ENCODE measurements at places on chromosomes 2 and 18.
A peak's percentile ranks its signal among the peaks of the same experiment; 100 is the strongest.

DNA sequence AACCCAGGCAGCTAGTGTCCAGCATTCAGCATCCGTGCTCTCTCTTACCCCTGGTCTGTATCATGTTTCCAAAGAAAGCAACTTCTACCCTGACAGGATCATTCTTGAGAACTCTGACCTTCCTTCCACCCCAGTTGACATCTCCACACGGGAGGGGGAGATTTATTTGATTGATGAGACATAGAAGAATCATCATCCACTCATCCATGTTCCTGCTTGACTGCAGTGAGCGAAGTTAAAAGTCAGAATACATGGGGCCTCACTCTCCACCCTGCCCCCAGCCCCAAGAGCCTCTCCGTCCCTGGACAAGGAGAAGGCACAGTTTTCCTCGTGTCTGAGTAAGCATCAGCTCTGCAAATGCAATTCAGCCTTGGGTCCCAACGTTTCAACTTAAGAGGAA is 356.0 kb upstream of the TNP1 start:
- no peak for DNase-seq

DNA sequence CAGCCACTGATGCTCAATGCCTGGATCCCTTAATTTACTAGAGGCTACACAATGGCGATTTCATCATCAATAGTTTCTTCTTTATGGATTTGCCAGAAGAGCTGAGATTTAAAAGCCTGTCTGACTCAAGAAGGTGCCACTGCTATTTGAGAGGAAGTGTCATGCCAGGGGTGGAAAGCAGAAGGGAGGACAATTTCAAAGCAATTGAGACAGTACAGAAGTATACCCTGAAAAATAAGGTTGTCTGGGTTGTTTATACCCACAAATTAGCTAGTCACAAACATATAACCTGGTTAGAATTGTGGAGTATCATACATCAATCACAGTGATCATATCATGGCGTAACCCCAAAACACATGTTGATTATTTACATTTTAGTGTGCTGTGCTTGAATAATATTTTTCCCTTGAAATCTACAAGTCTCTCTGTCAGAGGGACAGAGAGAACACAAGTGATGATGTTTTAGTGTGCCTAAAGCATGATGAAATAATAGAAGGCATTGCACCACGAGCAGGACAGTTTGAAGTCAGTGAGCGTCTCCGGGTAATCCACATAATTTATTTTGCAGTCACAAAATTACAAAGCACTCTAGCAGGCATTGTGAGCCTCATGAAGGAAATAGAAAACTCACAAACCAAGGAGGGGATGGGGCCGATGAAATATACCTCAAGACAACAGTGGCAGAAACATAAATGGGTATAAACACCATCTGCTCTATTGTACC is 312.2 kb upstream of the SPRED2 start:
- no peak for DNase-seq

DNA sequence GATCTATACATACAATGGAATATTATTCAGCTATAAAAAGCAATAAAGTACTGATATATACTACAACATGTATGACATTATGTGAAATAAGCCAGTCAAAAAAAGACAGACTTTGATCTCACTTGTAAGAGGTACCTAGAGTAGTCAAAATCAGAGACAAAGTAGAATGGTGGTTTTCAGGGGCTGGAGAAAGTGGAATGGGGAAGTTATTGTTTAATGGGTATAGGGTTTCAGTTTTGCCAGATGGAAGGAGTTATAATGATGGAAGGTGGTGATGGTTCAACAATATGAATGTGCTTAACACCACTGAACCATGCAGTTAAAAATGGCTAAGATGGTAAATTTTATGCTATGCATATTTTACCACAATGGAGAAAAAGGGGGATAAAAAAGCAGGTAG is 6.3 kb downstream of the COBLL1 start:
- no peak for DNase-seq

DNA sequence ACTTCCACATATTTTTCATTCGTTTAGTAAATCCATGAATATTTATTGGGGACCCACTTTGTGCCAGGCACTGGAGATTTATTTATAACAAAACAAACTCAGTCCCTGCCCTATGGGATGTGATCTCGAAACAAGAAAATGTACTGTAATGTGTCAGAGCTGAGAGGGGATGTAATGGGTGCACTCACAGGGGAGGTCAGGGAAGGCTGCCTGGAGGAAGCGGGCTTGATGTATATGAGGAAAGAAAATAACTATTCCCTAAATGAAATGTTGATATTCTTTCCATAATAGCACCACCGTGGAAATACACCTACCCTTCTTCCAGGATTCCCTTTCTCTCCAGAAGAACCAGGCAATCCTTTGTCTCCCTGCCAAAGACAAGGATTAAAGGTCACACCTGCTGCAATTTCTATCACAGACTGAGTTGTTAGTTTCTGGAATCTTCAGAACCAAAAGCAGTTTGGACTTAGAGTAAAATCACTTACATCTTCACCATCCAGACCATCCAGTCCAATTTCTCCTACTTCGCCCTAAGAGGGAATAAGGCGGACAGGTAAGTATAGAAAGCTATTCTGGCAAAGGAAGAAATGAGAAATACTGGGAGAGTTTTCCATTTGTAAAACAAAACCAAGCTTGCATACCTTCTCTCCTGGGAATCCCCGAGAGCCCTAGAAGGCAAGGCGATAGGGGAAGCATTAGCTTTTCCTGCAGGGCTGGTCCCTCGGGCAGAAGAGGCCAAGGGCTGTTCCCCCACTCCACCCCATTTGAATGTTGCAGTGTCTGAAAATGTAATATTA is 55.0 kb downstream of the COL6A3 start:
- DNase-seq, result no peak

DNA sequence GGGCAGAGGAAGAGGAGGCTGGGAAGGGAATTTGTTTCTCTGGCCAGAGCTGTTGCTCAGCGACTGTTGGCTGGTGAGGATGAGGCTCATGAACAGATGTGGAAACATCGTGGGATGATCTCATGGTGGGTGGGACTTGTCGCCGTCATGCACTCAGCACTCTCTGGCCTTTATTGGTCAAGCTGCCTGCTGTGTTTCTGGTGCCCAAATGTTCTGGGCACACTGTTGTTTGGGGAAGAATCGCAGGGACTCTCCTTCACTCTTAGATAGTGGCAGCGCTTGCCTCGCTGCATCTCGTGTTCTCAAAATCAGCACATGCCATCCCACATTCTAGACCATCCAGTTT is 145.6 kb downstream of the AGAP1 start:
- DNase-seq, result no peak

DNA sequence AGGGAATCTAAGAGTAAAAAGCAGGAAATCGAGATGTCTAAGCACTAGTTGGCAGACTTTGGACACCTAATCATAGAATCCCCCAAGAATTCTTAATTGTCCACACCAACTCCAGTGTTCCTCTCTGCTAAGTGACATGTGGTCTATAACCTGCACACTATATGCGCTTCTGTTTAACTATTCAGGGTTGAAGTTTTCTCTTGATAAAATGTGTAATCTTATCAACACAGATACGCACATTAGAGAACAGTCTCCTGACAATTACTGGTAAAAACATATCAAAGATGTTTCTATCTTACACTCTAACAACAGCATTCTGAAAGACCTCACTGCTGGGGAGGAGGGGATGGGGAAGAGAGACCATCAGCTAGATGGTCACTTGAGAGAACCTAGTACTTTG is 3.9 kb downstream of the ABCB11 start:
- DNase-seq, result no peak

- DNase-seq, result peak; percentile 77
These were observed 31.4 kb upstream of the CD226 start for GRCh38 chr18:69978732-69979715.

GRCh38 chr2:96264656-96265348 is 995 bp downstream of the TMEM127 start:
- DNase-seq, result peak; percentile 47

Data from activated CD4-positive, alpha-beta T cell treated with anti-CD3 and anti-CD28 coated beads, Interleukin-10, Interleukin-2, amounts not matched to agents 100 ng/mL and 50 ng/mL, durations not matched to agents 16 hours and 8 hours (primary cell).